Activated B cell treated with CpG ODN at 0.5 μM for 24 hours (primary cell): ENCODE measurements at places on chromosomes 6 and 20.

DNA sequence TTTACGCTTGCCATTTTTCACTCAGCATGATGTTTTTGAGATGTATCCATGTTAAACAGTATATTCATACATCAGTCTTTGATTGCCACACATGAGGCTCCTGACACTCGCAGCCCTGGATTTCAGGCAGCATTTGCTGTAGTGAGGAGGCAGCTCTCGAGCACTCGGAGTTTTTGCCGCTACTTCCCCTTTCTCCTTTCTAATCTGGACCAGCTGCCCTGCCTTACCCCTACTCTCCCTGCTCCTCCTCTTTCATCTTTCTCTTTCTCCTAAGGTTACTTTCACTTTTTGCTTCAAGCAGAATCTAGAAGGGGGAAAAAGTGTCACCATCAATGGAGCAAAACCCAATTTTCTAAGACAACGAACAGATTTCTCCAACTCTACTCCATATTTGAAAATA lies 5.9 kb upstream of the CST3 start:
- DNase-seq = no peak

GRCh38 chr6:55937951-55938690 lies 62.7 kb upstream of the BMP5 start:
- DNase-seq = no peak

- DNase-seq = no peak
Measured at GRCh38 chr6:56525974-56526789, 116.5 kb downstream of the DST start.

DNA sequence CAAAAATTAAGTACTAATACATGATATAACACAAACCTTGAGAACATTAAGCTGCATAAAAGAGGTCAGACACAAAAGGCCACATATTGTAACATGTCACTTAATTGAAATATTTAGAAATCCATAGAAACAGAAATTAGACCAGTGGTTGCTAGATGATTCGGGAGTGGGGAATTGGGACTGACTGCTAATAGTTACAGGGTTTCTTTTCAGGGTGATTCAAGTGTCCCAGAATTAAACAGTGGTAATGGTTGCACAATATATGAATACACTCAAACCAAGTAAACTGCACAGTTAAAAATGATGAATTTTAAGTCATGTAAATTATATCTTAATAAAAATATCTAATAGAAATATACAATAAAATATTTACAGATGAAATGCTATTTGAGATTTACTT lies 174.5 kb downstream of the WDR27 start:
- no peak for DNase-seq

DNA sequence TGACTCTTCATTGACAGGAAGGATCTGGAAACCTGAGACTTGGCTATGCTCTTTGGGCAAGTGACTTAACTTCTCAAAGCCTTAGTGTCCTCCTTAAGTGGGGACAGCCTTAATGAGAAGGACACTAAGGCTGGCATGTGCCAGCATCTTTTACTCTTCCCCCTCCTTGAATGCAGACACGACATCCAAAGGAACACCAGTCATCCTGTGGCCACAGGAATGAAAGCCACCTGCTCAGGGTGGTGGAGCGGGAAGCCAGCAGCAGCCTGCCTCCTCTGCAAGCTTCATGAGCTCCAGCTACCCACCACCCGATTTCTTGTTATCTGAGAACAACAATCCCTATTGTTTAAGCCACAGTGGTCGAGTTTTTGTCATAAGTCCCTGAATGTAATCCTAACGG lies 44.5 kb downstream of the TMEM14B start:
- DNase-seq = no peak

- DNase-seq = no peak
Measured at GRCh38 chr6:109991201-109992101, 13.3 kb downstream of the GPR6 start.

GRCh38 chr20:5663396-5663795 lies 86.8 kb upstream of the SHLD1 start:
- DNase-seq = no peak

DNA sequence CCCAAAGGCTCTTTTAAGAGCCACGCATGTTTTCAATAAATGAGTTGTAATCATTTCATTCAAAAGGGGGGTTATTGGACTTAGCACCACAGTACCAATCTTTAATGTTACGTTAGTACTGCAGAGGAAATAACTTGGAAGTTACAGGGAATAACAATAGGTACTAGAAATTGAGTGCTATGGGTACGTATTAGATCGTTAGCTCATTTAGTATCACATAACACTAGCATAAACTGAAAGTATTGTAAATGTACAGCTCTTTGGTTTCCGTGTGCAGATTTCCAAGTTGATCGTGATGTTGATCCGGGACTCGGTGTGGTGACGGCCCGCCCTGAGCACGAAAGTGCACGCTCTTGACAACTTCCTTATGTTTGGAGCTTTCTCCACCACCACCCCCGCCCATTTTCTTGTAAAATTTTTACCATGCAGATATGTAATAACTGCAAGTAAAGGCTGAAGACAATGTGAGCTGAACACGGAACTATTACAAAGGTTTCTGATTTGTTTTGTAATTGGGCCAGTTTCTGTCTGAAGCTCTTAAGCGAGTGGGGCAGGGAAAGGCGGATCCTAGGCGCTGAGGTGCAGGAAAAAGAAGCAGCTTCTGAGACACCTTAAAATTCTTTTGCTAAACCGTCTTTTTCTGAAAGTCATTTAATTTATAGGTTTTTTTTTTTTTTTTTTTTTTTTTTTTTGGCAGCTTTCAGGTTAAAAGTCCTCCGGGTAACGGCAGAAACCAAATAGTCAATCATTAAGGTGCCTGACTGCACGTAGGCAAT lies 71.5 kb downstream of the HFE start:
- no peak for DNase-seq
